NCI-H748 treated with DMSO at 0.1 percent for 48 hours (cell line): ENCODE measurements at places on chromosomes 3 and 15.

- DNase-seq, result no peak
Measured at GRCh38 chr15:31481142-31481541, 154.5 kb downstream of the KLF13 start.

GRCh38 chr3:124907957-124908356 lies 20.8 kb upstream of the ITGB5 start:
- no peak for DNase-seq

DNA sequence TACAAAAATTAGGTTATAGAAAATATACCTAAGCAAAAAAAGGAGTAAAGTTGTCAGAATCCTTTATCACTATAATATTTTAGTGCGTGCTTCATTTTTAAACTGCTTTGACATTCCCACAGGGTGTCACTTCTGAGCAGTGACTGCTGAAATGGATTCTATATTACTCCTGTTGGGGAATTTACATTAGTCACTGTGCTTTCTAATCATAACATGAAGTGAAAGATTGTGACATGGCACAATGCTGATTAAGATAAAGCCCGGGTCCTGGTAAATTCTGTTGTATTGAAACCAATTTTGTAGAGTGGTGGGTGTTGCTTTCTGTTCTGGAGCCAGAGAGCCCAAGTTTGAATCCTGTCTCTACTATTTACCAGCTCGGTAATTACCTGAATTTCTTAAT lies 36.4 kb upstream of the EHHADH start:
- DNase-seq, result no peak

- no peak for DNase-seq
Measured at GRCh38 chr3:13075986-13076654, 2.9 kb upstream of the IQSEC1 start.

- DNase-seq, result no peak
Measured at GRCh38 chr3:107413264-107413663, 36.0 kb downstream of the CCDC54 start.

DNA sequence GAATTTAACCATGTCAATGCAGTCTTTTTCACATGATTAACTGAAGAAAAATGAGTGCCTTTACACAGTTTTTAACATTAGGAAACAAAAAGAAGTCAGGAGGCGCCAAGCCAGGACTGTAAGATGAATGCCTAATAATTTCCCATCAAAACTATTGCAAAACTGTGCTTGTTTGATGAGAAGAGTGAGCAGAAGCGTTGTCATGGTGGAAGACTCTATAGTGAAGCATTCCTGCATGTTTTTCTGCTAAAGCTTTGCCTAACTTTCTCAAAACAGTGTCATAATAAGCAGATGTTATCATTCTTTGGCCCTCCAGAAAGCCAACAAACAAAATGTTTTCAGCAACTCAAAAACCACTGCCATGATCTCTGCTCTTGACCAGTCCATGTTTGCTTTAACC lies 156.8 kb upstream of the CDIN1 start:
- no peak for DNase-seq

DNA sequence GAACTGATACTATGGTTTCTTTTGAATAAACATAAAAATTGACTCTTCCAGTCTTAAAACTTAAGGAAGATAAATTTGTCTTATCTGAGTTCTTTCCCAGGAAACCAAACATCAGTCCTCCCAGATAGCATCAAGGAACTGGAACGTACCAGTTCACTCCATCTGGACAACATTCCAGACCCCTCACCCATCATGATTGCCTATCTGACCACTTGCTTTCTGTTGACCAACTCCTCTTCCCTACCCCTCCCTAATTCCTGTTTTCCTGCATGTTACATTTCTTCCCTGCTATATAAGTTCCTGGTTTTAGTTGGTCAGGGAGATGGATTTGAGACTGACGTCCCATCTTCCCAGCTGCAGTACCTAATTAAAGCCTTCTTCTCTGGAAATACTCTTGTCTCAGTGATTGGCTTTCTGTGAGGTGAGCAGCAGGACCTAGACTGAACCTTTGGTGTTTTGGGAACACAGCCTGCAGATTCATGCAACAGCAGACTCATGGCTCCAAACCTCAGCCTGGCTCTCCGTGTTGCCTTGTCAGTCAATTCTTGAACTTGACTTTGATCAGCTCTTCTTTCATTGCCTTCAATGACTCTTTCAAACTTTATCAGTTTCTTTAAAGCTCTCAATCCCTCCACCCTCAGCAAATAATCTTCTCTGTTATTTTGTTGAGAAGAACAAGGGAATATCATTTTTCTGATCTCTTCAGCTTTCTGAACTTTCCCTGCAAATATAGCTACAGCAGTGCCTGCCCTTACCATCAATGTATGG lies 123.6 kb downstream of the RPL22L1 start:
- DNase-seq, result no peak

DNA sequence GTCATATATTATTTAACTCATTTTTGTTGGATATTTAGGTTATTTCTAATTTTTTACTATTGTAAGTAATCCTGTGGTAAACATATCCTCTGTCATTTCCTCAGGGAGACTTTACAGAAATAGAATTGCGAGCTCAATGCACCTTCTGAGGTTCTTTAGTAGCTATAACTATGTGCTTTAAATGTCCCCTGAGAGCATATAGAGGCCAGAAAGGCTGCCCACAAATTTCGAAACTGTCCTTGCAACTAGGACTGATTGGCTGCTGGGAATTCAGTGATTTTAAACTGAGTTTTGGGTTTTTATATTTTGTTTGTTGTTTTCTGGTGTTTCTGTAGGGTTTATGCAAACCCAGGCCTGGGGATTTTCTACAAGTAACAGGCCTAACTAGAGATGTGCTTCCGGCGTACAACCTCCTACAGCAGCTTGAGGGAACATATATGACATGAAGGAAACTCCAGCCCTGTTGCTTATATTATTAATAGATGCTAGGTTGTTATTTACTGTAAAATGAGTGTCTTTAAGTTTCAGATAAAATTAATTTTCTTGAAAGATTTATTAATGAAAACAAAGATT lies 29.1 kb upstream of the P4HTM start:
- DNase-seq, result no peak

GRCh38 chr3:124840331-124840730 lies 46.8 kb downstream of the ITGB5 start:
- DNase-seq, result no peak

DNA sequence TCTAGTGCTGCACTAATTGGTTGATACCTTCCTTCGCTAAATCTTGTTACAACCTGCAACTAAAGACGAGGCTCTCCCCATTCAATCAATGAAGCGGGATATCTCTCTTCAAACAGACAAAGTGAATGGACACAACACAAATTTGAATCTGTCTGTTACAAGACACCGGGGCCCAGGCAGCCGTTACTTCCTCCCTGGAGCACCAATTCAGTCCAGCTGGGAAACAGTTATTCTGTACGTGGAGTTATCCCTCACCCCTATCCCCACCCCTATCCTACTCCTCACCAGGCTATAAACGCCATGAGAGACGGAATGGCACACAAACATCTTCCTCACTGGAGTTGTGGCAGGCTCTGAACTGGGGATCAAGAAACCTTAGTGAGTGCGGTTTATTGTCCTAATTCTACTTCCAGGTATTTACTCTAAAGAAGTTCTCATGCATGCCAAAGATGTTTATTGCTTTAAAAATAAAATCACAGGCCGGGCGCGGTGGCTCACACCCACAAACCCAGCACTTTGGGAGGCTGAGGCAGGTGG lies 181.8 kb downstream of the FOXP1 start:
- DNase-seq, result no peak
